Daoy (cell line): ENCODE measurements at places on chromosomes 11 and 22. TPM values are rescaled to one million over a fixed set of nuclear protein-coding genes. Genes with fewer than 3 reads are reported as not detected.

The ASPHD2 gene
- total RNA-seq: 3.9 and 4.2 TPM in 2 replicates

The CALCA gene
- total RNA-seq: not detected in 2 replicates

The VWCE gene
- total RNA-seq: not detected in 2 replicates

The BBOX1 gene
- not detected in 2 replicates for total RNA-seq

The AIFM3 gene
- 2.0 TPM in 1 of 2 replicates, not detected in the other for total RNA-seq

The MS4A8 gene
- total RNA-seq: not detected in 2 replicates

The FOSL1 gene
- total RNA-seq: 54.0 and 59.3 TPM in 2 replicates

The C22orf42 gene
- not detected in 2 replicates for total RNA-seq

The OR4X2 gene
- total RNA-seq: not detected in 2 replicates

The LRP4 gene
- total RNA-seq: 1.1 and 1.7 TPM in 2 replicates

The FREY1 gene
- 0.23 and 0.39 TPM in 2 replicates for total RNA-seq

The CHRNA10 gene
- 0.27 and 0.86 TPM in 2 replicates for total RNA-seq

The C11orf58 gene
- total RNA-seq: 164 and 172 TPM in 2 replicates

The DNAJB7 gene
- not detected in 2 replicates for total RNA-seq

The TRIM48 gene
- total RNA-seq: not detected in 2 replicates

The OR5D16 gene
- not detected in 2 replicates for total RNA-seq

The ABCC8 gene
- not detected in 2 replicates for total RNA-seq

The PKDREJ gene
- total RNA-seq: not detected in 2 replicates

The PRR33 gene
- total RNA-seq: not detected in 2 replicates

The BAD gene
- total RNA-seq: 63.5 and 65.9 TPM in 2 replicates

The GRIA4 gene
- 1.2 and 1.5 TPM in 2 replicates for total RNA-seq

The C1QTNF4 gene
- total RNA-seq: not detected in 2 replicates

The KCNA4 gene
- 0.11 and 0.48 TPM in 2 replicates for total RNA-seq

The FADS2 gene
- total RNA-seq: 21.3 and 33.8 TPM in 2 replicates

The IFITM1 gene
- 1.2 TPM in 2 replicates for total RNA-seq

The KREMEN1 gene
- total RNA-seq: 0.36 and 1.4 TPM in 2 replicates

The THY1 gene
- 146 and 189 TPM in 2 replicates for total RNA-seq

The SEPTIN3 gene
- 0.74 and 0.77 TPM in 2 replicates for total RNA-seq

The GLB1L2 gene
- total RNA-seq: 12.6 and 13.4 TPM in 2 replicates

The SCGB1D2 gene
- not detected in 2 replicates for total RNA-seq

The P2RY6 gene
- total RNA-seq: 0.80 TPM in 1 of 2 replicates, not detected in the other

The NFAM1 gene
- 0.17 and 0.51 TPM in 2 replicates for total RNA-seq

The SLC39A13 gene
- total RNA-seq: 29.8 and 50.5 TPM in 2 replicates

The CASP1 gene
- 6.2 and 9.3 TPM in 2 replicates for total RNA-seq

The MRGPRF gene
- total RNA-seq: not detected in 2 replicates

The CHST1 gene
- total RNA-seq: 0.74 and 4.0 TPM in 2 replicates

The CSF2RB gene
- not detected in 2 replicates for total RNA-seq

The CEP126 gene
- 0.80 and 0.92 TPM in 2 replicates for total RNA-seq

The HTR3A gene
- total RNA-seq: not detected in 2 replicates

The FOLR2 gene
- total RNA-seq: not detected in 2 replicates

The C11orf86 gene
- not detected in 2 replicates for total RNA-seq

The SCGB1D4 gene
- not detected in 2 replicates for total RNA-seq

The TRPC6 gene
- not detected in 2 replicates for total RNA-seq

The GGTLC2 gene
- total RNA-seq: not detected in 2 replicates

The MFRP gene
- total RNA-seq: not detected in 2 replicates

The OR10A2 gene
- total RNA-seq: not detected in 2 replicates

The SAA4 gene
- not detected in 2 replicates for total RNA-seq

The NLRP10 gene
- 0.46 and 0.48 TPM in 2 replicates for total RNA-seq

The OR2D2 gene
- total RNA-seq: not detected in 2 replicates

The GAL gene
- 5.1 and 8.3 TPM in 2 replicates for total RNA-seq

The SFI1 gene
- total RNA-seq: 2.4 and 4.5 TPM in 2 replicates

The TRIOBP gene
- total RNA-seq: 42.9 and 45.3 TPM in 2 replicates

The GDPD4 gene
- total RNA-seq: not detected in 2 replicates

The OR8D4 gene
- not detected in 2 replicates for total RNA-seq

The CCDC90B gene
- total RNA-seq: 52.5 and 61.8 TPM in 2 replicates

The BLID gene
- total RNA-seq: 0.34 TPM in 1 of 2 replicates, not detected in the other
